Stimulated activated CD4-positive, alpha-beta T cell treated with anti-CD3 and anti-CD28 coated beads, TNF-alpha, amount 100 ng/mL, for 1 hour (primary cell): ENCODE measurements at places on chromosomes 5 and 9.

- DNase-seq = no peak
Observed at GRCh38 chr9:115396071-115396529, 278.1 kb upstream of the TNC start.

DNA sequence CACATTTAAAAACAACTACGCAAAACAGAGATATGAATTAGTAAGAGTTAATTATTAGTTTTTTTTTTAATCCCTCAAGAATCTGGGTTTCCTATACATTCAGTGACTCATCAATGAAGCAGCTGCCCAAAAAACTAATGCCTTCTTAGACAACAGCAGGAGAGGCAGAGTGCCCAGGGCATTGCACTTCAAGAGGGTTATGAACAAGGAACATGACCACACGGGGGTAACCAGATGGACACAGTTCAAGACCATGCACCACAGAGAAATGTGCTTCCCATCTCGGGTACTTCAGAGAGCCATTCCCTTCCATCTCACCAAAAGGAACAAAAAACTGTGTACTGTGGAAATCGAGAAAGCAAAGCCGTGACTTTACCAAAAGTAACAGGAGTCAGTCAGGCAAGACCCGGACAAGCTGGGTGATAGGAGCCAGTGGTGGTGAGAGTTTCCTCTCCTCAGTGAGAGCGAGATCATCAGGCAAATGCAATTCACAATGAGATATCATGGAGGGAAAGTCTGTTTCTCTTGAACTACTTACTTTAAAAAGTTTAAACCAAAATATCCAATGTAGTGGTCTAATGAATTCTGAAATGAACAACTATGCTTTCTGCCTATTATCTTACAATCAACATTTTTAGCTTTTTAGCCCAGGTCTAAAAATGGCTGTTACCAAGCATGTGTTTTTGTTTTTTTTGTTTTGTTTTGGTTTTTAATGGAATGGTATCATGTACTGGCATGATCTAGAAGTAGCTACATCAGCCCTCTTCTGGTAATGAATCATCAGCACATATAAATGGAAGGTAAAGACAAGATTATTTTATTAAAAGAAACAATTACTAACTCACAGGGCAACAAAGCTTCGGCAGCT, 192.1 kb downstream of the TSSK1B start:
- DNase-seq = no peak

DNA sequence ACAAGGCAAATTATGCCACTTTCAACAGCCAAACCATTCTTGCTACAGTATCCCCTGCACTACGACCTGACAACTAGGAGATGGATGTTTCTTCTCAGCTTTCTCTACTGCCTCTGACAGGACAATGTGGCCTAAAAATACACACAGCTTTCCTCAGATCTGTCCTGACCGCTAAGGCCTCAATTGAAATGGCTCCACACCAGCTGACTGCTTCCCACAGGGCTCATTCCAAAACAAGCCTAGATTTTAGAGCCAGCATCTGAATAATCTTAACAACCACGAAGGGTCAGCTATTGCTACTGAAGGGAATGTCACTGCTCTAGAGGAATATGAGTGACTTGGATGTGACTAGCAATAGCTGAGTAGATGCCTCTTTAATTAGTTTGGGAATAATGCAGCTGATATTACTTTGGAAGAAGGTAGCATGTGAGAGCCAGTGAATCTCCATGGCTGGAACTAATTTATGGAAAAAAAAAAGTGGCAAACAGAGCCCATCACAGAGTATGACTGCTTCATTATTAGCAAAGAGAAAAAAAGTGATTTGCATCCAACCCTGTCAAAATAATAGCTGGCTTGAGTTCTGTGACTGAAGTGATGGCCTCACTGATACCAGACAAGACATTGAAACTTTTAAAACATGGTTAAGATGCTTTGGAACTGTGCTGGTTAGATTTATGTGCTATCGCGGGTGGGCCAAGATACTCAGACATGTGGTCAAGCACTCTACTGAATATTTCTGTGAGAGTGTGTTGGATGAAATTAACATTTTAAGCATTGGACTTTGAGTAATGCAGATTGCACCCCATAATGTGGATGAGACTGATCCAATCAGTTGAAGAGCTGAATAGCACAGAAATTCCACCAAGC, 450.2 kb downstream of the NR2F1-AS1 start:
- no peak for DNase-seq

DNA sequence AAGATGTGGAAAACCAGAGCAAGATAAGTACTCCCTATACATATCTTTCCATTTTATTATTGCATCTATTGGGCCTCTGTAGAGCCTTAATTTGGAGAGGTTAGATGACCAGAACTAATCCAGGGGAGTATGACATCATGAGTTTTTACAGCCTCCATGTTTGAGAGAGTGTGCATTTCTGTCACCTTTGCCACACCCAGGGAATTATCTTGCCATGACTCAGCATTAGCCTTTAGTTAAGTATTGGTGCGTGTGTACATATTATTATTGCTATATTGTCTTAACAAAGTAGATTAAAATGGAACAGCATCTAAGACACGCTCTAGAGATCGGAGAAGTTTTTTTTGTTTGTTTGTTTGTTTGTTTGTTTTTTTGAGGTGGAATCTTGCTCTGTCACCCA, 27.6 kb downstream of the DIMT1 start:
- no peak for DNase-seq

- DNase-seq = no peak
Observed at GRCh38 chr9:128393145-128393775, 22.1 kb downstream of the URM1 start.

DNA sequence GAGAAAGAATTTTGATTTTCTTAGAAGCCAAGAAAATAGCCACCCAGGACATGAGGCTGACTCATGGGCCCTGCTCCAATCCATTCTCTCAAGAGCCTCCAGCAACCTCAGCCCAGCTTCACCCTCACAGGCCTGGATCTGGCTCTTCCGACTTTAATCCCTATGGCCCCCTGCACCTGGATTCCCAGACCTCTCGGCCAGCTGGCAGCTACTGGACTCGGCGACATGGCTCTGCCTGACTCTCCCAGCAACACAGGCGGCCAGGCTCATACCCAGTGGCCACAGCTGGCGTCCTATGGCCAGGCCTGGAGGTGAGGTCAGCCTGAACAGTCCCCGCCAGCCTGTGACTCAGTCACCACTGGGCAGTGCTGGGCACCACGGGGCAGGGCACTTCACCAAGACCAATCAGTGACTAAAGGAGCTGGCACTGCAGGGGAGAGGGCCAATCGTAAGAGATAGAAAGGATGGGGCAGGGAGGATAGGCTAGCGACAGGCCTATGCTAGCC, 6.2 kb upstream of the PDLIM4 start:
- DNase-seq = no peak

- DNase-seq = no peak
Observed at GRCh38 chr9:32419921-32420320, 35.5 kb downstream of the ACO1 start.

DNA sequence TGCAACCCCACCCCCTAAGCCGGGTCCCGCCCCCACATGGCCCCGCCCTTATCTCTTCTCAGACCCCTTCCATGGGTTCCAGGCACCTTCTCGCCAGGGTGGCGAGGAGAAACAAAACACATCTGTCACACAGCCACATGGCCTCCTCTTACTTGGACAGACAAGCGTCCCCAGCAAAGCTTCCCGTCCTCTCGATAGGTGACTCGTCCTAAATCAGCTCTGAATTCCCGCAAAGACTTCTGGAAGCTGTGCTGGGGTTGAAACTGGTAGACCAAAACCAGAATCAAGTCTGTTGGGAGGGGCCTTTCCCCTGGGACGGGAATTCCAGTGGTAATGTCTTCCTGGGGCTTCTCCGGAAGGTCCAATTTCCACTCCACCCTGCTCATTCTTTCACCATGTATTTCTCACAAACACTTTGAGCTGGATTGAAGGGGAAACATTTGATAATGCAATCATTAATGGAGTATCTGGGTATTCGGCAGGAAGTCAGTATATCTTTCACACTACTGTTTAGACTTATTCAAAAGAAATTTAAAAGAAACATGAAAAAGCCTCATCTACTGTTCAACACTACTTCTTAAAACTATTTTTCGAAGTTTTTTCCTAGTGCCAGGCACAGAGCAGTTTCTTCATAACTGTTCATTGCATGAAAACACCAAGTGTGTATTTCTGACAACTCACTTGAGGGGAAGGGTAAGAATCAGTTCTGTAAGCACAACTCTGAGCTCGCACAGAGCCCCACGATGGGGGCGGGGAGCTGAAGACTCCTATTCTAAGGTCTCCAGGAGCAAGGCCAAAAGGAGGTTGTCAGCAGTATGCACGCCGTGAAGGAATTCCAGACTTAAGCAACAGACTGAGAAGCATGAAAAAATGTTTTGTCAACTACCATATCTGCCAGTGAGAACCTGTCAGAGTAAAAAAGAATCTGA, 644 bp upstream of the CTNNAL1 start:
- no peak for DNase-seq

DNA sequence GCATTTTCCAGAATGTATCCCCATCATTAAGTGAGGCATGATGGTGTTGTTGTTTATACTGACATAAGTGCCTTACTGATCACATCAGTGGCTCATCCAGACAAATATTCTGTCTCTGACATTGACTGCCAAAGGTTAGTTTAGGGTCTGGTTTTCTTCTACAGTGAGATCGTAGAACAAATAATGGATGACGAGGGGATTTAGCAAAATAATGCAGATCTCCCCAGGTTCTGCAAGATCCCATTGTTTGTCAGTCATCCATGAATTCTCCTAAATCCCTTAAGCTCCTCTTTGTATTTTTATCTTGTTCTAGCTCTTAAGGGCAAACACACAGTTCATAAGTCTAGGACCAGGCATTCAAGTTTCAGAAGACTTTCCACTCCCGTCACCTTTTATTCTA, 93.1 kb upstream of the DHFR start:
- no peak for DNase-seq

- DNase-seq = no peak
Observed at GRCh38 chr5:79287380-79287779, 51.4 kb downstream of the JMY start.

DNA sequence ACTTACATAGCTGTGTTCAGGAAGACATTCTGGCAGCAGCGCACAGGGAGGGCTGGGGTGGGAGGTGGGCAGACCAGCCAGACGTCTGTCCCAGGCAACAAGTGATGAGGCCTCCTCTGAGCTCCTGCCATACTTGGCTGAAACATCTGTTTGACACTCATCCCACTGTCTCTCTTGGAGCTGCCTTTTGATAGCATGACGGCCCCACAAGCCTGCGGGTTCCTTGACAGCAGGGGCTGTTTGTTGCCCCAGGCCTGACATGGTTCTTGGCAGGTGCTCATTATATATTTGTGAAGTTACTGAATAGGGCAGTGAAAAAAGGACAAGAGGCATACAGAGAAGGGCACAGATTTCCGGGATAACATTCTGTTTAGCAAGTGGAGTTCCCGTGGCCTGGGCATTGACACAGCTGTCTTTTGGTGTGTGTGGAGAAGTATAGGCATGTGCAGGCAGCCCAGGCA, 22.2 kb upstream of the B4GALT1 start:
- DNase-seq = no peak

- no peak for DNase-seq
Observed at GRCh38 chr5:136063778-136064465, 35.1 kb downstream of the TGFBI start.

DNA sequence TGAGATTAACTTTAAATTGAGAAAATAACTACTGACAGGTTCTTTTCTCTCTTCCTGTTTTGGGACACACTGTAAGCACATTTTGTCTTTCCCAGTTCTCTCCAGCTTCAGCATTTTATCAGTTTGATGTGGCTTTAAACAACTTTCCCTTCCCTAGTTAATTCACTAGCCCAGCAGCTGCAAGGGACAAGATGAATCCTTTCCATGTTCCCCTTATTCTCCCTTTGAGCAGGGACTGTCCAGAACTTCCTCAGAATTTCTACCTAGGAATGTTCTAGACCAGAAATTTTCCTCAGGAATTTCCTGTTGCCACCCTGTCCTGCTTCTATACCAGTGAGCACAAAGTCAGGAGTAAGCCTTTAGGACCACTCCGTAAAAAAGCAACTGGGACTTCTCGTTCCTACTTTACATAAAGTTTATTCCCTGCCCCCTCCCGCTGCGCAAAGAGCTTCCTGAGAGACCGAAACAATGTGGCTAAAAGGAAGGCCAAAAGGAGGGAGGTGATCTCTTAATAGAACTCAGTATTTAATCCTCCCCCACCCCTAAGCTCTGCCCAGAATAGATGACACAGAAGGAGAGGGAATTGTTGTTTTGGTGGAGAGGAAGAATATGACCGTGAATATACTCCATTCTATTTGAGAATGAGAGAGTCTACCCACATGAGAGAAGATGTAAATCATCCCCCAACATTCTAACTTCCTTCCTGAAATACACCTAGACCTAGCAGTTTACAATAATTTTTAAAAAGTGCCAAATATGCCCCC, 61.9 kb downstream of the GLIS3 start:
- no peak for DNase-seq

- no peak for DNase-seq
Observed at GRCh38 chr9:109456811-109457210, 41.3 kb downstream of the PTPN3 start.

- no peak for DNase-seq
Observed at GRCh38 chr9:123421801-123422455, 65.9 kb downstream of the CRB2 start.

DNA sequence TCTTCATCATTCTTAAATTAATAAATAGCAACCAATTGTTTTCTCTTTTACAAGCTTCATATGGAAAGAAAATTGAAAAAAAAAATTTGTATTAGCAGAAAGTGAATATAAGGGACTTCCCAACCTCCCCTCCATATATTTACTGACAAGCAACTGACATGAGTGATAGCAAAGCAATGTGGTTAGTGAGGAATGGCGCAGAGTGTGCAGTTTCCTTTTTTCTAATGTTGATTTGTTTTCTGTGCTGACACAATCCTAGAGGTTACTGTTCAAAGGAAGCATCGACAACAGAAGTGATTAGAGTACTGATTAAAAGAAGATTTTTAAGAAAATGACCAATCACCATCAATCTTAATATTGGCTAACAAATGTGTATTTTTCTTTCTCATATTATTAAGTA, 1.7 kb upstream of the PTGER4 start:
- DNase-seq = no peak

GRCh38 chr5:138635265-138635664, 60.1 kb upstream of the HSPA9 start:
- DNase-seq = no peak

DNA sequence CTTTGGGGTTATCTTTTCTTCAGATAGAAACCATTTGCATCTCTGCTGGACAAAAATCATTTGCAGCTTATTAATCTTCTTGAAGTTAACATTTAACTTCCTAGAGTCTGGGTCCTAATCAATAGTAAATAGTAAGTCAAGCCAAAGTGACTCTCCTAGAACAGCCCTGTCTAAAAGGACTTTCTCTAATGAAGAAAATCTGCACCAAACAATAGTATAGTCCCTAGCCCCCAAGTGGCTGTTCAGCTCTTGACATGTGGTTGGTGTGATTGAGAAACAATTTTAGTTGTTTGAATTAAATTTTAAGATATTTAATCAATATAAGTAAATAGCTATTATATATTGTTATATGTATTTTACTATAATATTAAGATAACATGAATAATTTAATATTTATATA, 64.6 kb upstream of the SHB start:
- no peak for DNase-seq

DNA sequence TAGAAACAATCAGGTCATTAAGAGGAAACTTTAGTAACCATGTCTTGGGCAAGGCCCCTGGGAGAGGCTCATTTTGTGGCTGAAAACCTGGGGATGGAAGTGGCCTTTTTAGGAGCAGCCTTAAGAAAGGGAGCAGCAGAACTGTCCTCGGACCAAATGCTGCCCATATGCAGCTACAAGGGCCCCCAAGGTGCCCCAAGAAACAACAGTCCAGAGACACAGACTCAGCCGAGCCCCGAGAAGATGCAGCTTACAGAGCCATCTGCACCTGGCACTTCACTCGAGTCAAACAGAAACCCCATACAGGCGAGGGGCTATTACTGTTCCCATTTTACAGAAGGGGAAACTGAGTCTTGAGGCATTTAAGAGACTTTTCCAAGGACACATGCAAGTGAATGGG, 58.0 kb downstream of the COL23A1 start:
- no peak for DNase-seq
